ENCODE measurements at places on chromosomes 3 and 15.
A peak's percentile ranks its signal among the peaks of the same experiment; 100 is the strongest.

GRCh38 chr3:69568951-69569350, 170.3 kb upstream of the MITF start:
- no peak for DNase-seq
- no peak overlapping the region for H3K27ac ChIP-seq
- H3K36me3 ChIP-seq: no peaks in the 10 kb centered on the region
- H3K27me3 ChIP-seq: no peaks in the 10 kb centered on the region

GRCh38 chr15:74841891-74842373, 1.0 kb downstream of the ULK3 start:
- peaks cover 43% of the 10 kb centered on the region for H3K36me3 ChIP-seq
- peak overlapping the region; percentile 30 for H3K4me3 ChIP-seq
- no peaks in the 10 kb centered on the region for H3K27me3 ChIP-seq
- DNase-seq: no peak

- H3K4me3 ChIP-seq: no peak overlapping the region
- peaks cover 10% of the 10 kb centered on the region for H3K4me1 ChIP-seq
- DNase-seq: no peak
- peaks cover 10% of the 10 kb centered on the region for H3K27me3 ChIP-seq
Measured at GRCh38 chr3:48423241-48423882, 6.5 kb downstream of the PLXNB1 start.

GRCh38 chr15:95018888-95019545, 787.7 kb downstream of the MCTP2 start:
- no peak overlapping the region for H3K27ac ChIP-seq
- DNase-seq: no peak
- no peak overlapping the region for H3K4me3 ChIP-seq
- H3K27me3 ChIP-seq: no peaks in the 10 kb centered on the region
- H3K36me3 ChIP-seq: no peaks in the 10 kb centered on the region

DNA sequence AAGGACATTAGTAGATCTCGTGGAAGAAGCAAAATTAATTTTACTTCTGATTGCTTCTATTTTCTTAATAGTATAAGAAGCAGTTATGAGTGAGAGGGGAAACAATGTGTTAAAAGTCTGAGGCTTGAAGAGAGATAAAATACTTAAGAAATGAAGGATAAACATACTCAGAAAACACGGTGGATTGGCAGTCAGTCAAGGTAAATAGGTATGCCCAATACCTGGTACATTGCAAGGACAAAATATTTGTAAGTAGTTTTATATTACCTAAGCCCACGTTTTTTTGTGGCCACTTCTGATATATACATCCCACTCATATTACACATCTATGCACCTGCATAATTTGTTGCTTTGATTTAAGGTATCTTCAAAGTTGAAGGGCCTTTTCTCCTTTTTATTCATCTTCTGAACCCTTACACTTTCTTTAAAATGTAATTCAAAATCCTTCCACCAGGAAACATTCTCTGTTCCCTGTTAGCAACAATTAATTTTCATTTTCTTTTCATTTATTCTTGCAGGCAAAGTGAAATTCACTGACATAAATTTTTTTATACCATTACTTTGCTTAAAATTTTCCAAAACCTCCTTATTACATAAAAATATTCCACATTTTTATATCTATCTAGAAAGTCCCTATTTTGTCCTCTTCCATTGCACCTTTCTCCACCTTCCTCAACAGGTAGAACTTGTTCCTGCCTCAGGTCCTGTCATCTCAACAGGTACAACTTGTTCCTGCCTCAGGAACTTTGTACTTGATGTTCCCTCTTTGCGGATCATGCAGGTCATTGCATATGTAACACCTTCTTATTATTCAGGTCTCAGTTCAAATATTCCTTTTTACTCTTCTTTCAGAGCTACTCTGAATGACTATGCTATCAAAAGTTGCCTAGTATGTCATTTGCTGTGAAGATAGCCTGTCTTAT, 755.7 kb upstream of the ALCAM start:
- H3K4me3 ChIP-seq: no peak overlapping the region
- H3K27ac ChIP-seq: no peak overlapping the region
- H3K4me1 ChIP-seq: no peaks in the 10 kb centered on the region
- DNase-seq: no peak

GRCh38 chr3:136162322-136162721, 33.8 kb downstream of the MSL2 start:
- peaks cover 8% of the 10 kb centered on the region for H3K36me3 ChIP-seq
- no peak overlapping the region for H3K27ac ChIP-seq
- no peak overlapping the region for H3K4me3 ChIP-seq
- H3K4me1 ChIP-seq: peaks cover 29% of the 10 kb centered on the region

DNA sequence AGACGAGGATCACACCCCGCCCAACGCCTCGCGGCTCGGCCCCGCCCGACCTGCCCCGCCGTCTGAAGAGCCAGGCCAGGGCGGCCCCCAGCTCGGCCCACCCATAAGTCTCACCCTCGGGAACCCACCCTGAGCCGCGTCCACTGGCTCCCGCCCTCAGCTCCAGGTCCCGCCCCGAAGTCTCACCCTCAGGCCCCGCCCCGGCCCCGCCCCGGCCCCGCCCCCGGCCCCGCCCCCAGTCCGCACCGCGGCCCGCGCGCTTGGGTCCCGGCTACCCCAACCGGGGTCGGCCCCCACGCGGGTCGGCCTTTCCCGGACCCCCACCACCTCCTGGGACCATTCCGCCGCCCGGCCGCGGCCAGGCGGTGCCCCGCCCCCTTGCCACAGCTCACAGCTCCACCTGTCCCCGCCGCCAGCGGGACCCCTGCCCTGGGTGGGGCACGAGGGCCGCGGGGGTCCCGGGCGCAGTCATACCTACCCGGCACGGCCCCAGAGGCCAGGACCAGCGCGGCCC, 489 bp downstream of the CSPG5 start:
- no peak overlapping the region for H3K4me3 ChIP-seq
- DNase-seq: no peak
- no peaks in the 10 kb centered on the region for H3K27me3 ChIP-seq
- no peak overlapping the region for H3K27ac ChIP-seq

DNA sequence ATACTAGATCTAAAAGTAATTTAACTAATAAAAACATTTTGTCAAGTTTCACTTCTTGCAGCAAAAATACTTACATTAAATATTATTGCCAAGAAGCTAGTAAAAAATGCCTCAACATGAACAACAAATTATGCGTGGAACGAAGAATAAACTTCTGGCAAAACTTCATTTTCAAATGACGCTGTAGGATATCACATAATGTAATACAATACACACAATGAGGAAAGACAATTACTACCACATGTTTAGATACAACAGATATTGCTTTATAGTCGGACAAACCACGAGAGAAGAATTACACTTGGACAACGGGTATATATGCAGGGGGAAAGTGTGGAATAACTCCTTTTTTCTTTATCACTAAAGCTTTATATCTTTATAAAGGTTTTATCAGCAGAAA, 21.6 kb downstream of the P3H2 start:
- no peaks in the 10 kb centered on the region for H3K36me3 ChIP-seq
- H3K27me3 ChIP-seq: no peaks in the 10 kb centered on the region
- no peak for DNase-seq
- H3K27ac ChIP-seq: no peak overlapping the region

- H3K4me1 ChIP-seq: no peaks in the 10 kb centered on the region
- H3K36me3 ChIP-seq: no peaks in the 10 kb centered on the region
- no peak overlapping the region for H3K4me3 ChIP-seq
- no peak overlapping the region for H3K27ac ChIP-seq
Measured at GRCh38 chr3:42980909-42981308, 1.8 kb downstream of the GASK1A start.

Measured in DND-41 (cell line).